Stimulated activated CD4-positive, alpha-beta T cell treated with anti-CD3 and anti-CD28 coated beads, Interleukin-1b, Interleukin-23, amount 100 ng/mL, for 1 hour (primary cell): ENCODE measurements at places on chromosomes 3 and 15.

DNA sequence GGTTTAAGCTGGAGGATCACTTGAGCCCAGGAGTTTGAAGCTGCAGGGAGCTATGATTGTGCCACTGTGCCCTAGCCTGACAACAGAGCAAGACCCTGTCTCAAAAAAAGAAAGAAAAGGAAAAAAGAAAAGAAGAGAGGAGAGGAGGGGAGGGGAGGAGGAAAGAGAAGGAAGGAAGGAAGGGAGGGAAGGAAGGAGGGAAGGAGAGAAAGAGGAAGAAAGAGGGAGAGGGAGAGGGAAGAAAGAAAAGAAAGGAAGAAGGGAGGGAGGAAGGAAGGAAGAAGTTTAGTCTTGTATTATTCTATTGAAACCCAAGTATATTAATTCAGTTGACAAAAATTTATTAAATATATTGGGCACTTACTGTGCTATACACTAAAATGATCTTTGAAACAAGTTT lies 11.5 kb downstream of the GOLM2 start:
- no peak for DNase-seq

GRCh38 chr3:160773722-160774121 lies 17.7 kb downstream of the PPM1L start:
- no peak for DNase-seq

GRCh38 chr3:64188810-64189560 lies 36.3 kb downstream of the PRICKLE2 start:
- no peak for DNase-seq

GRCh38 chr15:36117296-36117787 lies 462.1 kb upstream of the CDIN1 start:
- no peak for DNase-seq

- DNase-seq, result no peak
Observed at GRCh38 chr3:145776782-145777408, 384.1 kb downstream of the PLOD2 start.

GRCh38 chr3:124157748-124158147 lies 165.8 kb upstream of the ROPN1 start:
- DNase-seq, result no peak

DNA sequence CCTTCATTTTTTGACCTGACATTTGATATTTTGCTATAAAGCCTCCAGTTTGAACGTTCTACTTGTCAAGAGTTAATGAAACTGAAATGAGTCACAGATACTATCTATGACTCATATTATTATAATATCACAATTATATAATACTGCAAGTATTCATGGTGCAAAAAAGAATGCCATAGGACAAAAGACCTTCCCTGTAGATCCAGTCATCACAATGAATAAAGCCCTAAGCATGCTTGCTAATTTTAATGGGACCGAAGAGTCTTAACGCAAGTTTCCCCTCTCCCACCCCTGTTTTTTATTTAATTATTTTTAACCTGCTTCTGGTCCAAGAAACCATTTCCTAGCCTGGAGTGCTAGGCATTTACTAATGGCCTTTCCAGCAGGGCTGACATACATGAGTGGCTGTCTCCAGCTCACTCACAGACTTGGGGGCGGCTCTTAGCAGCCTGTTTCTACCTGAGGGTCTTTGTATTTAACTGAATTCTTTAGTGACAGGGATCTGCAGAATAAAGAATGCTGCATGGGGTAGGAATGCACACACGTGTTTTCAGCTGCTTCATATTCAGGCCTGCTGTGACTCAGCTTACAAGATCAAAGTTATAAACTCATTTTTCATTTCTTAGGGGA lies 61.2 kb downstream of the THBS1 start:
- DNase-seq, result no peak

DNA sequence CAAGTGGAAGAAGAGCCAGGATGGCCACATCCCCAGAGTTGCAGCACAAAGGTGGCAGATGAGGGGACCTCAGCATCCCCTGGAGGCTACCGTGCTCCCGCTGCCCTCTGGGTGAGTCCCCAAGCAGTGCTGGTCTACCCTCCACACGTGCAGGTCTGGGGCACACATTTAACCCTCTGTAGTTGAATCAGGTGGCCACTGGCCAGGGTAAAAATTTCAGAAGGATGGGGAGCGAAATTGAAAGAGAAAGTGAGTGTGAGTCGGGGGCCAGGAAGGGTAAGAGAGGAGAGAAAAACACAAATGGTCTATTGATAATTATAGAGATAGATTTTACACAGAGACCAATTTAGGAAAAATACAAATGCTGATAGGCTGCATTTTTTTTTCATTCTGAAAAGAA lies 139.5 kb upstream of the EIF1B start:
- no peak for DNase-seq

GRCh38 chr3:33537133-33537532 lies 96.9 kb upstream of the UBP1 start:
- no peak for DNase-seq

GRCh38 chr3:138782755-138783154 lies 52.0 kb downstream of the PIK3CB start:
- DNase-seq, result no peak
